ENCODE measurements at places on chromosomes 12 and 14.

GRCh38 chr12:66304296-66304900 is 2.1 kb downstream of the HELB start:
- DNase-seq: no peak

DNA sequence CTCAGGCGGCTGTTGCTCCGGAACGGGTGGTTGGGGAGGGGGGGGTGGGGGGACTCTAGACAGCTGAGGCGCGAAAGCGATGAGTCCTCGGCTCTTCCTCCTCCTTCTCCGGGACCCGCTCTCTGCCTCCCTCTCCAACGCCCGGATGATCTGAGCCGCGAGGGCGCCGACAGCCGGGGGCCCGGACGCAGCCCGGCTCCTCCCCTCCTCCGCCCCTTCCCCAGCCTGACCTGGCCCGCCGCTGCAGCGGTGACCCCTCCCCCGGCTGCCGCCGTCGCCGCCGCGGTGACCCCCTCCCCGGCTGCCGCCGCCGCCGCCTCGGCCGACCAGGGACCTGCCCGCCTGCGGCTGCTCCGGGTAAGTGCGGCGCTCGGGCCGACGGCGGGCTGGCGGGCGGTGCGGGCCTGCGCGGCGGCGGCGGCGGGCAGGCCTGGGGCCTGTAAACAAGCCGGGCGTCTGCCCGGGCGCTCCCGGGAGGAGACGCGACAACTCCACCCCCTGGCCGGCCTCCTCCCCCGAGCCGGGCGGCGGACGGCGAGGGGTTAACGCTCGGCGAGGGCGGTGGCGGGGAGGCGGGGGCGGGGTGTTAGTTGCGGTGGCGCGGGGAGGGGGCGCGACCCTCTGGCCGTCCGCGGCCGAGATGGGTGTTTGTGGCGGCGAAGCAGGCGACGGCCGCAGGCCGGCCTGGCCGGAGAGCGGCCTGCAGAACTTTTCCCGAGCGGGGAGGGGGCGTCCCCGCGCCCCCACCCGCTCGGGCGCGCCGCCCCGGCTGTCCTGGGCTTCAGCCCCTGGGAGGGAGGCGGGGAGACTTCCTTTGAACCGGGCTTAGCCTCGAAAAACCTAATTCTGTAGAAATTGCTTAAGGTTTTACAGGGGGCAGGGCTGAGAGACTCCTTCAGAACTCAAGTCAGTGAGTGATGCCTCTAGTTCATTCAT is 568 bp downstream of the PPM1A start:
- peak; percentile 18 for DNase-seq

GRCh38 chr14:21575661-21576060 is 4.2 kb downstream of the OR10G3 start:
- no peak for DNase-seq

- DNase-seq: no peak
These were observed 50.6 kb downstream of the RFX4 start for GRCh38 chr12:106633451-106633823.

All from stimulated activated CD8-positive, alpha-beta memory T cell treated with anti-CD3 and anti-CD28 coated beads, Interleukin-15, amount 100 ng/mL, for 1 hour (primary cell).